ENCODE measurements at places on chromosomes 7 and 10. TPM values are rescaled to one million over a fixed set of nuclear protein-coding genes. Genes with fewer than 3 reads are reported as not detected.
A peak's percentile ranks its signal among the peaks of the same experiment; 100 is the strongest.

- no peaks in the 10 kb centered on the region for H3K4me1 ChIP-seq
- H3K36me3 ChIP-seq: no peaks in the 10 kb centered on the region
- no peak for DNase-seq
- H3K27me3 ChIP-seq: no peaks in the 10 kb centered on the region
- no peak overlapping the region for H3K4me3 ChIP-seq
These were observed 16.8 kb upstream of the VOPP1 start for GRCh38 chr7:55588976-55589604.

- no peaks in the 10 kb centered on the region for H3K4me1 ChIP-seq
- no peaks in the 10 kb centered on the region for H3K36me3 ChIP-seq
- no peak overlapping the region for H3K4me3 ChIP-seq
- H3K27me3 ChIP-seq: no peaks in the 10 kb centered on the region
- DNase-seq: no peak
These were observed 125.7 kb downstream of the GFRA1 start for GRCh38 chr10:116147147-116147905.

- no peak overlapping the region for H3K4me3 ChIP-seq
- H3K4me1 ChIP-seq: no peaks in the 10 kb centered on the region
- no peaks in the 10 kb centered on the region for H3K27me3 ChIP-seq
- no peaks in the 10 kb centered on the region for H3K36me3 ChIP-seq
- H3K27ac ChIP-seq: no peak overlapping the region
These were observed 920.2 kb downstream of the TYW1 start for GRCh38 chr7:67916571-67917436.

- no peak for DNase-seq
- no peak overlapping the region for H3K27ac ChIP-seq
- peaks cover 93% of the 10 kb centered on the region for H3K27me3 ChIP-seq
- H3K4me3 ChIP-seq: peak overlapping the region; percentile 4
- H3K36me3 ChIP-seq: no peaks in the 10 kb centered on the region
These were observed 3.4 kb upstream of the MUC12 start for GRCh38 chr7:100965723-100966541.

DNA sequence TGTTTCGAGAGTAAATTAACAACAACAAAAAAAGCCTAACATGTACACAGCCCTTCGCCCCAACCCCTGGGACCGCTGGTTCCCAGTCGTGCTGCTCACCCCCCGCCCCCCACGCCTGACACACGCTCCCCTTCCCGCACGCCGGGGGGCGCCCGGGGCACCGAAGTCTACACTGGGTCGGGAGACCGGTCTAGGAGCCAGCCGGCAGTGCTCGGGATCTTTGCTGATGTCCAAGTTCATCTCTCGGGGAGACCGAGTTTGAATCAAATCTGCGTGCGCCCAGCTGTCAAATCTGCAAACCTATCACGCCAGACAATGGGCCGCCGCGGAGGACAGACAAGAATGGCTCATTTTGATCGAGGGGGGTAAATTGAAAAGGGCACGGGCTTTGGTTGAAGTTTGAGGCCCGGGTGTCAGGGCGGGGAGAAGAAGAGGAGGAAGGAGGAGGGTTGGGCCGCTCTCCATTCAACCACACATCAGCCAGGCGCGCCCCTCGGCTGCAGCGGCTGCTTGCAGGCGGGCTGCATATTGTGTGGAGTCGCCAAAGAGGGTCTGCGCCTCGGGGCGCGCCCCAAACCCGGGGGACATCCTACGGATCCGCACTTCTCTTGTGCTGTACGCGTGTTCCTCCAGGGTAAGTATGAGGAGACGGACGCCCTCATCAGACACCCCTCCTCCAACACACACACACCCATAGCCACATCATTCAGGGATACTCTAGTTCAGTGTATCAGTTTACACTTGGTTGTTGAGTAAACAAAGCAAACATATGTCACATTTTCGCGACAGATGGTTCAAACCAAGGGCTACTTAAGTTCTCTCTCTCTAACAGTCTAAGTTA is 1.3 kb upstream of the GFRA1 start:
- DNase-seq: no peak
- H3K27me3 ChIP-seq: peaks cover 20% of the 10 kb centered on the region
- peak overlapping the region; percentile 70 for H3K27ac ChIP-seq
- no peaks in the 10 kb centered on the region for H3K36me3 ChIP-seq
- peak overlapping the region; percentile 52 for H3K4me3 ChIP-seq
- peaks cover 44% of the 10 kb centered on the region for H3K4me1 ChIP-seq

DNA sequence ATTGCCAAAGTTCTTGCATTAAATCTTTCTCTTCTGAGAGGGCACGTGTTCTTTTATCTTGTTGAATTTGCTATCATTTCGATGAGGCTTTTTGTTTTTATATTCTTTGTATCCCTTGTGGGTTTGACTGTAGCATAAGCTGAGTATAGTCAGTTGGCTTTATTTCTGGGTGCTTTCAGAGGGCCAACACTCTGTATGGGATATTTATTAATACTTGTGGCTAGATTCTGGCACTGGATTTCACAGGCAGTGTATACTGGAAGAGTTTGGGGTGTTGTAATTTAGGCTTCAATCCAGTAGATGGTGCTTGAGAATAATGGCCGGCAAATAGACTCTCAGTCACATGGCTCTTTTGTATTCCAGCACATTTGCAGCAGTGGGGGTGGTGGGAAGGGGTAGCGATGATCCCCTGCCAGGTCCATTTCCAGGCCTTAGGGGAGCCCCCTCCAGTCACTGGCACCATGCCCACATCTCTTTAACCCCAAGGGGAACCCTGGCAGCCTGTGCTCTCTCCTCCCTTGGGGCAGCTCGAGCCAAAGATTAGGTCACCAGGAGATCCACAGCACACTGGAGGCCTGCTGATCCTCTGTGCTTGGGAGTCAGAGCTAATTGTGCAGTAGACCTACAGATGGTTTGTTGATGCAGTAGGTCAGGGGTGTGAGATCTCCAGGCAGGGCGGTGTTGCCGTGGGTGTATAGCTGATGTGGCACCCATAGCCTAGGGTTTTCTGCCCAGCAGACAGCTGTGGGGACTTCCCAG is 81.8 kb downstream of the PTPN20 start:
- H3K27me3 ChIP-seq: no peaks in the 10 kb centered on the region
- H3K4me3 ChIP-seq: no peak overlapping the region
- H3K4me1 ChIP-seq: no peaks in the 10 kb centered on the region
- DNase-seq: no peak
- H3K36me3 ChIP-seq: no peaks in the 10 kb centered on the region

DNA sequence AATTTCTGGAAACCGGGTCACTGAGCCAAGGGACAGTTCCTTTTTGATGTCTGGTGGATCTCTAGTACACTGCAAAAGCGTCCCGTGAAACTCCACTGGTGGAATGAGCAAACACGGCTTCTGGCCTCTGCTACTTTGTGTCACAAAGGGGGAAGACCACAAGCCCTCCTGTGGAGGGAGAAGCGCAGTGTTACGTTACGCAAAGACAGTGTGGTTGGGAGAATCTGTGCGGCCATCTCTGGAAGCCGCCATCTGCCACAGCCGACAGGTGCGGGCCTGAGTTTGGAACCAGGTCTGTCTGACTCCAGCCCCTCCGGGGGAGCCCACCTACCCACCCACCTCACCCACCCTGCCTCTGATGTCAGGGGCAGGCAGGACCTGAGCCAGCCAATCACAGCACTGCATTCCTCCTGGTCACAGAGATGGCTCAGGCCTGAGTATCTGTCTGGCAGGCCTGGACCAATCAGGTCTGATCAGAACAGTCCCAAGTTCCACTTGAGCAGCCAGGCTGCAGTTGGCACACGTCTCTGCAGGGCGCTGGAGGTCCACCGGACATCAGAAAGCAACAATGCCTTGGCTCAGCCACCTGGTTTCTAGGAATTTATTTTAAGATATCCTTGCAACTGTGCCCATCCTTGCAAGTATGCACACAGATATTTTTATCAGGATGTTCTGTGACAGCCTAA is 3.0 kb upstream of the CYP2W1 start:
- H3K36me3 ChIP-seq: no peaks in the 10 kb centered on the region
- H3K27me3 ChIP-seq: no peaks in the 10 kb centered on the region
- DNase-seq: no peak
- peaks cover 15% of the 10 kb centered on the region for H3K4me1 ChIP-seq

DNA sequence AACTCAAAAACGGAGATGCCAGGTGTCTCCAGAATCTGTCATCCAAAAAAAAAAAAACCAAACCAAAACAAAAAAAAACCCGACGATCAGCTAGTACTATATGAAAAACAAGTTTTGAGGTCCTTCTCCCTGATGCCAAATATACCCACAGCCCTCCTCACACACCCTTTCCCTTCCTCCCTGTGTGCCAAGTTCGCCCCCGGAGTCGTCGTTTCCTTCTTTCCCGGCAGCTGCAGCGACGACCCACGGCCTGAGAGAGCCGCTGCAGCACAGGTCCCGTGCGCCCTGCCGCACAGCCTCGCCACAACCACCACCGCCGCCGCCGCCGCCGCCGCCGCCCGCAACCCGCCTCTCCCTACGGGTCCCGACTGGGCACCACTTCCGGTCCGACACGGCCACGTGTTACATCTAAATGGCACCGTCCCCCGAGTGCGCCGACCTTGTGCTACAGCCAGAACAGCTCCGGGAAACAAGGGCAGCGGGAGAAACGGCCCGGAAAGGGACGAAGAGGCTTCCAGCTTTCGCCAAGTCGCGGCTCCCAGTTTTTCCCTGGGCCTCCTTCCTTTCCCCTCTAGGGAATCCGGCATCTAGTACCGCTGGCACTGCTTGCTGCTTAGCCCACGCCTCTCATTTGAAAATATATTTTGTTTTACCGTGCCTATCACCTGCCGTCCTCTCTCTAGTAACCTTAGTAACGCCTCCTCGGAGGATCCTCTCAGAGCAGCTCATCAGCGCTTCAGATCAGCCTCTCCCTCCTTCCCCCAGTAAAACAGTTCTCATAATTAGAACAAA is at the start of gene FRA10AC1:
TSS of gene FRA10AC1 (minus strand) at position 383 of the 792 bp plus-strand sequence. CDS start 2,486 bp downstream, outside the sequence.
- H3K36me3 ChIP-seq: peaks cover 22% of the 10 kb centered on the region
- H3K4me3 ChIP-seq: peak within 1 kb of the TSS; percentile 66
- no peaks in the 10 kb centered on the region for H3K27me3 ChIP-seq
- H3K27ac ChIP-seq: peak within 1 kb of the TSS; percentile 90

GRCh38 chr10:72310241-72310633 is 36.5 kb downstream of the DDIT4 start:
- no peak for DNase-seq
- no peaks in the 10 kb centered on the region for H3K27me3 ChIP-seq
- H3K4me3 ChIP-seq: no peak overlapping the region
- H3K36me3 ChIP-seq: no peaks in the 10 kb centered on the region

- DNase-seq: no peak
- H3K4me1 ChIP-seq: no peaks in the 10 kb centered on the region
These were observed 263.6 kb downstream of the ACTR3B start for GRCh38 chr7:153023194-153023592.

GRCh38 chr7:65968256-65969185 is 13.5 kb downstream of the GUSB start:
- H3K4me3 ChIP-seq: no peak overlapping the region
- no peak for DNase-seq
- H3K27me3 ChIP-seq: no peaks in the 10 kb centered on the region

C7orf25 gene
- 8.9 TPM for total RNA-seq

ACTL6B gene
- total RNA-seq: not detected

TRDMT1 gene
- total RNA-seq: 2.6 TPM

MYH16 gene
- not detected for total RNA-seq

TAS2R3 gene
- 2.7 TPM for total RNA-seq

SLC26A5 gene
- 0.19 TPM for total RNA-seq

ATRNL1 gene
- total RNA-seq: 15.1 TPM

C10orf105 gene
- 0.15 TPM for total RNA-seq

TMEM243 gene
- 23.9 TPM for total RNA-seq

HOXA4 gene
- 3.6 TPM for total RNA-seq
